ENCODE measurements at places on chromosomes 11 and 22.
A peak's percentile ranks its signal among the peaks of the same experiment; 100 is the strongest.

DNA sequence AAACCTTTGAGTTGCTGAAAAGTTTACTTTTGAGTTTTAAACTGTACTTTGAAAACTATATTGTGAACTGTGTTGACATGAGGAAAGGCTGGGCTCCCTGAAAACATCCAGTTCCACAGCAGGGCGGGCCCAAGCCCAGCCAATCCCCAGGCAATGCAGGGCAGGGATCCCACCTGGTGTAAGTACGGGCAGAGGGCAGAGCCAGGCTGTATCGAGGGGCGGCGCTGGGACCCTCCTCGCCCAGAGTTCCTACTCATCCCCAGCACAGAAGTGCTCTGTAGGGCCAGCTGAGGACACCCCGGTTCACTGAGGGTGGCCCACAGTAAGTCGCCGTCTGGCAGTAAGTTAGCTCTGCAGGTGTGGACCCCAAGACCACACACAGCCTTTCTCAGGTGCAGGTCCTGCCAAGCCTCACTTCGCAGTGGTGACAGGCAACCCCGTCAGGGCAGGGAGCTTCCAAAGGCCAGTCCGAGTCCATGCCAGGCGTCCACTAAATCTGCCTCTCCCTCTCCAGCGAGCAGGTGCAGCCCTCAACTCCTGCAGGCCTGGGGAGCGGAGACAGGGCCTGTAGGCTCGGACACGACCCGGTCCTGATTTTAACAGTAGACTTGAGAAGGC is 6.3 kb downstream of the RASSF7 start:
- no peak for DNase-seq

- DNase-seq = no peak
These were observed 46.2 kb downstream of the FAM168A start for GRCh38 chr11:73551677-73552076.

- no peak for DNase-seq
These were observed 40.5 kb downstream of the ARHGAP1 start for GRCh38 chr11:46659908-46660307.

GRCh38 chr11:17153757-17154156 is 54.0 kb downstream of the PIK3C2A start:
- no peak for DNase-seq

- no peak for DNase-seq
These were observed 5.2 kb upstream of the MAP6 start for GRCh38 chr11:75673977-75674582.

GRCh38 chr22:35568751-35569739 is 28.4 kb downstream of the RASD2 start:
- DNase-seq = no peak

DNA sequence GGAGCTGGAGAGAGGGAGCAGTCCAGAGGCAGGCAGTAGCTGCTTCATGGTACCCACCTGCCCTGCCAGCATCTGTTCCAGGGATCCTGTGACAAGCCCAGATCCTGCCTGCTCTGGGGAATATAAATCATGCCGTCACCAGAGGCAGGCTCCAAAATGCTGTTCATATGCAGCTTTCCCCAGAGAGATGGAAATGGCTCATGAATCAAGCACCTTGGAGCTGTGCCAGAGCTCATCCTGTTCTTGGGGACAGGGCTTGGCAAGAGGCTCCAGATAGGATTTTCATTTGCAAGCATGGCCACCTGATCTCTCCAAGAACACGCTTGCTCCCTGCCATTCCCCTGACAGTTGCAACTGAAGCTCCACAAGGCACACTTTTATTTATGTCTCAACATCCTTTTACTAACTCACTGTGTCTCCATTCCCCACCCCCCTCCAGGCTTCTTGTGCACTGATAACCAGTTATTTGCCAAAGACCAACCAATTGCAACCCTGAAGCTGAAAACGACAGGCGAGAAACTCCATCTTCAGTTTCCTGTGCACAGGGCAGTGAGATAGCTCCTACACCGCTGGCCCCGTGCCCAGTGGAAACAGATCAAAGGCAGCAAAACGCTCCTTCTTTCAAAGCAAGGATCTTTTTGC is 115.8 kb upstream of the PITPNB start:
- peak; percentile 92 for DNase-seq

GRCh38 chr11:57349491-57350274 is 11.5 kb downstream of the P2RX3 start:
- DNase-seq = peak; percentile 3

- no peak for DNase-seq
These were observed at the start of gene SORL1 for GRCh38 chr11:121451986-121452608. Gene SORL1 (plus strand): TSS chr11:121452314. CDS start chr11:121452332, 18 bp downstream.

- no peak for DNase-seq
These were observed 3.6 kb upstream of the APOBEC3A start for GRCh38 chr22:38953577-38954413.

DNA sequence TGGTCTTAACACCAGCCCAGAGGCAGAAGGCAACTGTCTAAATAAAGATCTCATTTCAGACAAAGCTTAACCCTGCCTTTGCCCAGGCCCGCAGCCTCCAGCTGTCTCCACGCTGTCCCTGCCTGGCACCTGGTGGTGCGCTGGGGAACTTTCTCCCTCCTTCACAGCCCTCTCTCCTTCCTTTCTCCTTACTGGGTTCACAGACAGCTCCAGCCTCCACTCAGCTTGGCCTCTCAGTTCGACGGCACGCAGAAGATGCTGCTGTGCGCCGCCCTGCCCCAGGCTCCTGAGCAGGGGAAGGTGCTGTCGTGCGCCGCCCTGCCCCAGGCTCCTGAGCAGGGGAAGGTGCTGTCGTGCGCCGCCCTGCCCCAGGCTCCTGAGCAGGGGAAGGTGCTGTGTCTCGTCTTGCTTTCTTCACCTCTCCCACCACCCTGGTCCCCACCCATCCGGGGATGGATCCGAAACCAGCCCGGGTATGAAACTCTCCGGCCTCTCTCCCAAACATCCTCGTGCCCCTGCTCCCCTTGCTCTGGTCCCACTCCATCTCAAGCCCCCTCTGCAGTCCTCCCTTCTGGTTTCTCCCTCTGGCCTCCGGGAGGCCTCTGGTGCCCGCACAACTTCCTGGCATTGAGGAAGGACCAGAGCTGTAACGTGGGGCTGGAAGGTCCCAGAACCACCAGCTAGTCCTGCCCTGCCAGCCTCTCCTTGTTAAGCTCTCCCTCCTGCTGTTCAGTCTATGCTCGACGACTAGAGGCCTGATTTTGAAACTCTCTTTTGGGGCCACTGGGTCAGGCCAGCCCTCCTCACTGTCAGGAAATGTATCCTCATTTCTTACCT is 22.9 kb upstream of the JAM3 start:
- DNase-seq = no peak

- DNase-seq = no peak
These were observed 795 bp downstream of the ZBTB3 start for GRCh38 chr11:62752994-62753735.

- no peak for DNase-seq
These were observed 2.7 kb upstream of the RHOD start for GRCh38 chr11:67053896-67054329.

- no peak for DNase-seq
These were observed 1056.0 kb downstream of the TBC1D22A start for GRCh38 chr22:47818496-47818895.

GRCh38 chr11:77602381-77603088 is 12.8 kb downstream of the AQP11 start:
- no peak for DNase-seq

DNA sequence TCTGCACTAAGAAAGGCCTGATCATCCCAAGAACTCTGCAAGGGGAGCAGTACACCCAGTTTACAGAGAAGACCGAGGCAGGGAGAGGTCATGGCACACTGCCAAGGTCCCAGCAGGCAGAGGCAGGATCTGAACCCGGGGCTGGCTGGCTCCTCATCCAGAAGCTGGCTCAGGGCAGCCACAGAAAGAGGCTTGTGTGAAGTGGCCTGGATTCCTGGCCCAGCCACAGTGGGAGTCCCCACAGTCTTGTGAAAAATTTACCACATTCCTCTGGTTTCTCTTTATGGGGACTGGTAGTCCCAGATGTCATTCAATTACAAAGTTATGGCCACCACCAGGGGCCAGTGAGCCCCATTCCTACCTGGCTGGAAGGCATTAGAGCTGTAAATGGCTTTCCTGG is 440.5 kb downstream of the MIAT start:
- DNase-seq = no peak

DNA sequence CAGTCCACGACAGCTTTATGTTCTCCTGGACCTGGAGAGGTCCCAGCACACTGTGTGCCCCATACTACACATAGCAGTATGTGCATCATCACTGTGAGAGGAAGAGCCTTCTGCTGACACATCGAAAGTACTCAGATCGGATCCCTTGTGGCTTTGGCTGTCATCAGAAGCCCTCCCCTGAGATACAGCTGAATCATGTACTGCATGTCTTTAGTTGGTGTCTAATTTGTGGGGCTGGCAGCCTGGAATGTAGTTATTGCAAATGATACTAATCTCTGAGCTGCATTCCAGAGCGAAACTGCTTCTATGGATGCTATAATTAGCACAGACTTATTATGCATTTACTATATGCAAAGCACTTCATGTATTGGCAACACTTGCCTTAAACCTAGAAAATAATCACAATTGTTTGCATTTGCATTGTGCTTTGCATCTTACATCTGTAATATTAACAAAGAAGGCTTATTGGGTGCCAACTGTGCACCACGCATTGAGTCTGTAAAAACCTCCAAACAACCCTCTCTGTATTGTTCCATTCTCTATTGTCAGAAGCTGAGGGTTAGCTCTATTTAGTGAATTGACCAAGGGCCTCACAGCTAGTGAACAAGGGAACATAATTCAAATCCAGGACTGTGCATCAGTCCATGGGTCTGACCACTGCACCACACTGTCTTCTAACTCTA is 89.2 kb upstream of the CRTAM start:
- DNase-seq = peak; percentile 61

- no peak for DNase-seq
These were observed 265.2 kb downstream of the KCNA4 start for GRCh38 chr11:29751618-29752017.

DNA sequence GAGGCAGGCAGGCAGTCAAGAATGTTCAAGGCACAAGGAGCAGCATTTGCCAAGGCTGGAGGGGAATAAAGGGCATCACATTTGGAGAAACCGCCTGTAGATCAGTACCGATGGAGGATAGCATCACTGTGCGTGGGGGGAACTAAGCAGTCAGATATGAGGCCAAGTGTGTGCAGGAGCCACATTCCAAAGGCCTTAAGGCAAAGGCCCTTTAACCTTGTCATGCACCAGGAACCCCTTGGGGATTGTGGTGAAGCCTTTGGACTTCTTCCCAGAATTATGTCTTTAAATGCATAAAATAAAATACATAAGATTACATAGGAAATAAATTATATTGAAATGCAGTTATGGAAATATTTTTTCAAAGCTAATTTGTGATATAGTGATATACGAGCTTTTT is 532.1 kb downstream of the BUD13 start:
- DNase-seq = no peak

- no peak for DNase-seq
These were observed 158.7 kb upstream of the ARHGAP20 start for GRCh38 chr11:110870816-110871522.

- no peak for DNase-seq
These were observed 78.1 kb upstream of the PRR5 start for GRCh38 chr22:44623771-44624510.

- no peak for DNase-seq
These were observed 278 bp downstream of the MMP26 start for GRCh38 chr11:4704790-4705334.

DNA sequence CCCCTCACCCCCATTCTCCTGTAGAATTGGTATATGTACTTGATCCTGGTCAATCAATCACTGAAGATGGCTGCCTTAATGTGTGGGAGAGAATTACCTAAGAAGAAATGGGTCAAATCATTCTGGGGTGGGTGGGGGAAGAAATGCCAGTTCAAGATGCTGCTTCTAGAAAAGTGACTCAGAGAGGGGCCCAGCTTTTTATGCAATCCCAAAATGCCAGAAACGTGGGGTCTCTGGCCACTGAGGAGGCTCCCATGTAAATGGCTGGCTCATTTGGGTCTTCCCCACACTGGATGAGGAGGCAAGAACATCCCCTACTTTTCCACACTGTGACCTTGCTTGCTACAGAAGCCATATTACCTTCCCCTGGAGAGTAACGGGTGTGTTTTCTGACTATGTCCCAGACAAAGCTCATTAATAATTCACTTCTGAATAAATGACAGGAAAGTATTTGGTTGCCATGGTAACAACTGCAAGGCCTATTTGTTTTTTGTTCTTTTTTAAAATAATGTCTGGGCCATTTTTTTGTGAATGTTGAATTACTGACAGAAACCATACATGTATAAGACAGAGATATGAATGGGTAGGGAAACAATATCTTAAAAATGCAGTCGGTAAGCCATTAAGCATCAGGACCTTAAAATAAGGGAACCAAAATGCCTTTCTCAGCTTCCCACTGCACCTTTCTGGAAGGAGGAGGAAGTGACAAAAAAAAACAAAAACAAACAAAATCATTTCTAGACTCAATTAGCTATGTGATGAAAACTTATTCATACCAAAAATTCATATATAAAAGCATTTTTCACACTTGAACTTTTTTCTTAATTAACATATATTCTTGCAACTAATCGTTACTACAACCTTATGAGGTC is 32.0 kb downstream of the SLC1A2 start:
- DNase-seq = no peak

DNA sequence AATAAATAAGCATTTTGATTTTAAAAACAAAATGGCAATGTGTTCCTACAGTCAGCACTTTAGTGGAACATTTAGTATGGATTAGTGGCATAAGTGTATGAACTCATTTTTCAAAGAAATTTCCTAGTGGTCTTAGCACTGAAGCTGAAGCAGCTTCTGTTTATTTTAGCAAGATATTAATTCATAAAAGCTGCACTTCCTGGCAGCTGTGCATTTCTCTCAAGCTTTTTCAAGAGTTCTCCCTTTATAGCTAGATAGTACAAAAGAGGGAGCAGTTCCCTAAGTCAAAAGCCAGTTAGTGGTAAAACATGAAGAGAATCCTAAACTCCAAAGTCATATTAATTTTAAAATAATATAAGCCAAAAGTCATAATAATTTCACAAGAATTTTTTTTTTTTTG is 1036.0 kb upstream of the CCDC90B start:
- DNase-seq = no peak

DNA sequence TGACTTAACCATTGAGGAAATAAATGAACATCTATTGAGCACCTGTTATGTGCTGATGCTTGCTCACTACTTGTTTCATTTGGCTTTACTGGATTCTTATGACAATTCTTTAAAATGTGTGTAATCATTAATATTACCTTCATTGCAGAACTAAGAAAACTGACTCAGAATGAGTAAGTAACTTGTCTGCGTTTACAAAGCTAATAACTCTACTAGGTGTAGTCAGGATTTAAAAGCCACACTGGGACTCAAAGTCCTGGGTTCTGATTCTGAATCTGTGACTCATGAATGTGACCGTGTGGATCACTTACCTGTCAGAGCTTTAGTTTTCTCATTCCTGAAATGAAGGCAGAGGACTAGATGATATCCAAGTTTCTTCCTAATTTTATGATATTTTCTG is 23.4 kb upstream of the KIRREL3 start:
- DNase-seq = no peak

- DNase-seq = peak; percentile 73
These were observed 12.4 kb downstream of the SHANK3 start for GRCh38 chr22:50684986-50685385.

- no peak for DNase-seq
These were observed 1327.3 kb downstream of the TBC1D22A start for GRCh38 chr22:48089601-48090331.

GRCh38 chr11:64720640-64721358 is 2.2 kb downstream of the NRXN2 start:
- DNase-seq = no peak
